ENCODE measurements at places on chromosomes 5 and 9. TPM values are rescaled to one million over a fixed set of nuclear protein-coding genes. Genes with fewer than 3 reads are reported as not detected.

DNA sequence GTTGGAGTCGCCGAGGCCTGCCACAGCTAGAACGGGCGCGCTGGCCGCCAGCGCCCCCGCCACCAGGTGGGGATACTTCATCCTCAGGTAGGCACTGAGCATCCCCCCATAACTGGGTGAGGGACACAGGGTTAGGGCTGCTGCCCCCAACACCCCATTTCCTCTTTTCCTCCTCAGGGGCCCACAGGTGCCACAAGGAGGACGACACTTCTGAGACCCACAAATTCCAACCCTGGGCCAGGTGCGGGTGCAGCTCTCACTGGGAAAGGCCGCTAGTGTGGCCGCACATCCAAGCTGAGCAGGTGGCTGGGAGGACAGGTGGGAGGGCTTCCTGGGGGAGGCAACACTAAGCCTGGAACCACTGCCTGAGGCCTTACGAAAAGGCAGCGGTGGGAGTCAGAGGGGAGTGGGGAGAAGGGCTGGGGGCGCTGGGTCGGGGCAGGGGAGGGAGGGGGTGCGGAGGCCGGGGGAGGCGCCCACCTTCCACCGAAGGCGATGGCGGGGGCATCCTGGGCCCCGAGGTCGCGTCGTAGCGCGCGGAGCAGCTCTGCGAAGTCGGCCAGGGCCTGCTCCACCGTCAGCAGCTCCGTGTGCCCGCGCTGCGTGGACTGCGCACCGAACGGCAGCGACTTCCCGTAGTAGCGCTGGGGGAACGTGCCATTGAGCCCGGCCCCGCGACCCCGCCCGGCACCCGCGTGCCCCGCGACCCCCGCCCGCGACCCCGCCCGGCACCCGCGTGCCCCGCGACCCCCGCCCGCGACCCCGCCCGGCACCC lies 961 bp downstream of the DPP7 start:
- H3K36me3 ChIP-seq = no peaks in the 10 kb centered on the region
- H3K4me3 ChIP-seq = peak overlapping the region; percentile 29
- DNase-seq = no peak

DNA sequence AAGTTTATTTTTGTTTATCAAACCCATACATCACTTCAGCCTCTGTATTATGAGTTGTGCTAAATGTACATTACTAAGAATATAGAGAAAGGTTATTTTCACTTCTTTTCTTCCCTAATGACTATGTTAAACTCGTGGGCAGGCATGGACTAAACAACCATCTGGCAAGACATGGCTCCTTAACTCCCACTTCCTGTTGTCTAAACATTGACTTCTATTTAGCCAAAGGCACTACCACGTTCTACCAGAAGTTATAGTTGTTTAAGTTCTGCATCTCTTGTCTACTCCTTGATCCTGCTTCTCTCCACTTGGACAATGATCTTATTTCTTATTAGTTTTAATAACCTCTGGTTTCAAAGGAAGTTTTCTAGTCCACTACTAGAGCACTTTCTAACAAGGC lies 136.1 kb downstream of the MACIR start:
- DNase-seq = no peak
- H3K4me3 ChIP-seq = no peak overlapping the region

- H3K4me3 ChIP-seq = no peak overlapping the region
- H3K27me3 ChIP-seq = no peaks in the 10 kb centered on the region
- H3K36me3 ChIP-seq = no peaks in the 10 kb centered on the region
- no peaks in the 10 kb centered on the region for H3K4me1 ChIP-seq
Measured at GRCh38 chr5:123585871-123586270, 73.9 kb downstream of the CSNK1G3 start.

GRCh38 chr9:76490249-76490990 lies 31.4 kb downstream of the GCNT1 start:
- no peaks in the 10 kb centered on the region for H3K36me3 ChIP-seq
- no peak overlapping the region for H3K4me3 ChIP-seq
- DNase-seq = no peak

- H3K27ac ChIP-seq = no peak overlapping the region
- no peaks in the 10 kb centered on the region for H3K36me3 ChIP-seq
- H3K4me1 ChIP-seq = no peaks in the 10 kb centered on the region
- no peak for DNase-seq
- no peak overlapping the region for H3K4me3 ChIP-seq
Measured at GRCh38 chr5:146897061-146897460, 18.5 kb upstream of the PPP2R2B start.

GRCh38 chr5:157362982-157363381 lies 97.0 kb upstream of the NIPAL4 start:
- H3K4me1 ChIP-seq = no peaks in the 10 kb centered on the region
- H3K4me3 ChIP-seq = no peak overlapping the region
- H3K27me3 ChIP-seq = no peaks in the 10 kb centered on the region
- H3K27ac ChIP-seq = no peak overlapping the region

DNA sequence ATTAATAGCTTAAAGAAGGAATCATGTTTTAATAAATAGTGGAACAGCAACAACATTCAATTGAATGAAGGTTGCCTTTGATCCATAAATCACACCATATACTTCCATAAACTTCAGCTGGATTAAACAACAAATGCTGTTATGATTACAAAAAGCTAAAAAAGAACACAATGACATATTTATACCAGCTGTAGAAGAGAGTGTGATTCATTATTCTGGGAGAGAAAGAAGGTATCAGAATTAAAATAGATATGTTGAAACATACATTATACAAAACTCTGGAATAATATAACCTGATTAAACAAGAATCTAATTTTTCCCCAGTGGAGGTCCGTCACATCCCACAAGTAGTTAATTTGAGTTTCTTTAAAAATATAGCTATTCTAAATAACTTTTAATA lies 7.5 kb upstream of the RECK start:
- H3K4me3 ChIP-seq = no peak overlapping the region
- no peak overlapping the region for H3K27ac ChIP-seq
- no peaks in the 10 kb centered on the region for H3K36me3 ChIP-seq
- H3K27me3 ChIP-seq = no peaks in the 10 kb centered on the region

DNA sequence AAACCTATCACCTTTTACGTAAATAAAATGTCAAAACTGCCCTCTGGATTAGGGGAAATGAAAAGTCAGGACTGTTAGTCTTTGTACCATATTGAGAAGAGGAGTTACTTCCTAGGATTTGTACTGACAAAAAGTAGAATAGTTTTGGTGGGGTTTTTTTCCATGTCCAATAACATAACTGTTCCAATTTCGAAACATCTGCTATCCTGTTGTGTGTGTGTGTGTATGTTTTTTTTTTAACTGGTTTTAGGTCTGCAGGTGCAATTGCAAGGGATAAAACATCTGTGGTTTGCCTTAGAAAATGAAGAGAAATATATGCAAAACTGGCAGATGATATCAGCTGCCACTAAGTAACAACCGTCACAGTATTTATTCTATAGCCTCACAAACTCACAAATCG lies 506.8 kb downstream of the NFIB start:
- no peaks in the 10 kb centered on the region for H3K36me3 ChIP-seq
- H3K27ac ChIP-seq = no peak overlapping the region
- no peak overlapping the region for H3K4me3 ChIP-seq
- no peaks in the 10 kb centered on the region for H3K4me1 ChIP-seq

DNA sequence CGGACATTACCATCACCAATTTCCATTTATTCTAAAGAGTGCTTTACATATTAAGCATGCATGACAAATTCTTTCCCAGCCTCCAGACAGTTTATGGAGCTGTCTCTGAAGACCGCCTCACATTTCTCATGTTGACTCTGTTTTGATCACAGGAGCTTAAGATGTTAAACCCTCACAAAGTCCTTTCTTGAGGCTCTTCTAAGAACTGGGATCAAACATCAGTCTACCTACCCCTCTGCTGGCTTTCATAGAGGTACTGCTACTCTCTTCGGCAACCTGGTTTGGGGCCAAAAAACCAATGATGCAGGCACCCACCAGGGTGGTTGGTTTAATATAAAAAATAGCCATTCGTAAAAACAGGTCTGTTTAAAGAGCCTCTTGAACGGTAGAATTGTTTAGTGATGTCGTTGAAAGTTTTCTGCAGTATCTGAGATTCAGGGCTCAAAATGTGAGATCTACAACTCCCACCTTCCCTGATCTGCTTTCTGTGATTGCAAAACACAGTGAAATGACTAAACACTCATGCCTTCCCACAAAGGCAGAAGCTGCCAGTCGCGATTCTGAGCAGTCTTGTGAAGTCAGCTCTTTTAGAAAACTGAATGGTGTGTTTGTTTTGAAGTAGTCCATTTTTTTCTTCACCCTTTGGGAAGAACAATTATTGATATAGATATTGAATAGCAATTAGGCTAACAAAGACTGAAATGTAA lies 3.5 kb downstream of the RXFP3 start:
- no peaks in the 10 kb centered on the region for H3K27me3 ChIP-seq
- no peak overlapping the region for H3K4me3 ChIP-seq
- no peaks in the 10 kb centered on the region for H3K36me3 ChIP-seq
- H3K4me1 ChIP-seq = peaks cover 9% of the 10 kb centered on the region

GRCh38 chr9:90024409-90024808 lies 419.6 kb downstream of the GADD45G start:
- no peak overlapping the region for H3K27ac ChIP-seq
- DNase-seq = no peak
- H3K4me3 ChIP-seq = no peak overlapping the region
- no peaks in the 10 kb centered on the region for H3K27me3 ChIP-seq

- DNase-seq = no peak
- H3K27me3 ChIP-seq = no peaks in the 10 kb centered on the region
- peaks cover 20% of the 10 kb centered on the region for H3K4me1 ChIP-seq
- H3K36me3 ChIP-seq = no peaks in the 10 kb centered on the region
- H3K27ac ChIP-seq = no peak overlapping the region
Measured at GRCh38 chr5:131754363-131754762, 42.5 kb downstream of the FNIP1 start.

DNA sequence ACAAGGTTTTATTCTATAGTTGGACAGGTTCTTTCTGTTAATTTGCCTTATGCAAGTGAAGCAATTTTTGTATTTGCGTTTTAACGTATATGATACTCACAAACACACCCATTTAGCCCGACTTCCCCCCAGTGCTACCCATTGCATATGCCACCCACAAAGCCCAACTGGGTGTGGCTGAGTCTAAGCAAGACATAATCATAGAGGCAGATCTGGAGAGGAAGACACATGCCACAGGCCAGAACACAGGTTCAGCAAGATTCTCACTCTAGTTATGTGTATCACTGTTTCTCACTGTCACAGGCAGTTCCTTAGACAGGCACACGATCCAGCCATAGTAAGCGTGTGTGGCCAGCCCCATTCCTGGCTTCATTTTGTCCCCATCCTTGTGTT lies 29.0 kb upstream of the PUM3 start:
- H3K36me3 ChIP-seq = no peaks in the 10 kb centered on the region
- DNase-seq = no peak
- no peak overlapping the region for H3K27ac ChIP-seq
- no peaks in the 10 kb centered on the region for H3K27me3 ChIP-seq
- peaks cover 2% of the 10 kb centered on the region for H3K4me1 ChIP-seq

DNA sequence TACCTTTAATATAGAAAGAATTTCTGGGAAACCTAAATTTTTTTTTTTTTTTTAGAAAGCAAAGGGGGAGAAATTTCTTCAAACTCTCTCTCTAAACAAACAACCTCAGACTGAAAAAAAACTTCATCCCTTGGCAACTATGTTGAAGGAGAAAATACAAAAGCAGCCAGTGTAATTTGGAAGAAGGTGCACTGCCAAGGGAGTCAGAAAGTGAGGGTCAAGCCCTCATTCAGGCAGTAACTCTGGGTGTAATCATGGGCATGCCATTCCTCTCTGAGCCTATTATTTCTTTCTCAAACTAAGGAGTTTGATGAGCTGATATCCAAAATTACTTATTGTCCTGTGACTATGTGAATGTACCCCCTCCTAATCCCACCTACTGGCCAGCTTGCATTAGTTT lies 203.1 kb downstream of the BRINP1 start:
- no peaks in the 10 kb centered on the region for H3K36me3 ChIP-seq
- H3K27me3 ChIP-seq = no peaks in the 10 kb centered on the region
- H3K27ac ChIP-seq = no peak overlapping the region
- H3K4me3 ChIP-seq = no peak overlapping the region

DNA sequence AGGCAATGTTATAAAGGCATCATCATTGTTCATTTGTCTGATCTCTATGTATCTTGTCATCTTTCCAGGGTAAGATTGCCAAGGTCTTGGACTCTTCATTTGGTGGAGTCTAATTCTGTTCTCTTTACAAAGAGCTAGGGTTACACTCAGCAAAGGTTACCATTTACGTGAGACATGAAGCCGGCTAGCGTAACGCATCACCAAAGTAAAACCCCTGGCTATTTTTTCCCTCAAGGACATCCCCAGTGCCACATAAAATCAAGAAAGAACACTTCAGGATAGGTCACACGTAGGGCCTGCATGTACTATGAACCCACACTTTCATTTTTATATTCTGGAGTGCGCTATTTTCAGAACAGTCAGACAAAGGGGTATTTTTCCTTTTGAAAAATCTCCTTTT lies 20.0 kb upstream of the MYOT start:
- no peaks in the 10 kb centered on the region for H3K36me3 ChIP-seq
- H3K27me3 ChIP-seq = no peaks in the 10 kb centered on the region
- H3K4me3 ChIP-seq = no peak overlapping the region
- no peak overlapping the region for H3K27ac ChIP-seq
- DNase-seq = no peak

- H3K4me3 ChIP-seq = no peak overlapping the region
- H3K36me3 ChIP-seq = no peaks in the 10 kb centered on the region
- no peaks in the 10 kb centered on the region for H3K27me3 ChIP-seq
- H3K27ac ChIP-seq = no peak overlapping the region
Measured at GRCh38 chr5:117547192-117547591, 972.6 kb upstream of the SEMA6A start.

DNA sequence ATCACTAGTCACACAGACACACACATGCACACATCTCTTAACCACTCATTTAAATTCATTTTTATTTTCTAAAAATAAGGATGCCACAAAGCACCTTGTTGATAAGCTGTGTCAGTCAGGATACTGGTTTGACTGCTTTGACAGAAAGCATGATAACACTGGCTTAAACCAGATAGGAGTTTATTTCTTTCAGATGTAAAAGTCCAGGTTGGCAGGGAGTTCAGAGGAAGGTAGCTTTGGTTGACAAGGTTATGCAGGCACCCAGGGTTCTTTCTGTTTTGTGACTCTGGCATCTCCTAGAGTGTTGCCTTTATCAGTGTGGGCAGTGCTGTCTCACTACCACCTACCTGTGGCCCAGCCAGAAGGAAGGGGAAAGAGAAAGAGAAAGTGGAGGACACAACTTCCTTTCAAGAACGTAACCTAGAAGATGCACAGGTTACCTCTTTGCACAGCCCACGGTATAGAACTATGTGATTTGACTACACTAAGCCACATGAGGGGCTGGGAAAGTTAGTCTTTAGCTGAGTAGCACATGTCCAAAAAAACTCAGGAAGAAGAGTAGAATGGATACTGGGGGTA lies 334.7 kb downstream of the OSTF1 start:
- no peak overlapping the region for H3K4me3 ChIP-seq
- DNase-seq = no peak
- no peak overlapping the region for H3K27ac ChIP-seq
- no peaks in the 10 kb centered on the region for H3K27me3 ChIP-seq
- H3K36me3 ChIP-seq = no peaks in the 10 kb centered on the region

- peaks cover 3% of the 10 kb centered on the region for H3K4me1 ChIP-seq
- H3K27me3 ChIP-seq = no peaks in the 10 kb centered on the region
- H3K27ac ChIP-seq = no peak overlapping the region
- no peaks in the 10 kb centered on the region for H3K36me3 ChIP-seq
- H3K4me3 ChIP-seq = no peak overlapping the region
Measured at GRCh38 chr9:121670431-121670830, 19.0 kb downstream of the DAB2IP start.

Gene PALM2AKAP2
- 5.6 TPM for total RNA-seq

Gene NPR3
- 2.9 TPM for total RNA-seq

Gene CCDC112
- total RNA-seq = 5.6 TPM

Gene NREP
- total RNA-seq = 44.4 TPM

Gene SAXO1
- total RNA-seq = 0.10 TPM

All from ovary (tissue), 10 donors.